ENCODE measurements at places on chromosomes 2 and 18.

- no peak for DNase-seq
Measured at GRCh38 chr2:220583725-220584124, 956.3 kb downstream of the SLC4A3 start.

DNA sequence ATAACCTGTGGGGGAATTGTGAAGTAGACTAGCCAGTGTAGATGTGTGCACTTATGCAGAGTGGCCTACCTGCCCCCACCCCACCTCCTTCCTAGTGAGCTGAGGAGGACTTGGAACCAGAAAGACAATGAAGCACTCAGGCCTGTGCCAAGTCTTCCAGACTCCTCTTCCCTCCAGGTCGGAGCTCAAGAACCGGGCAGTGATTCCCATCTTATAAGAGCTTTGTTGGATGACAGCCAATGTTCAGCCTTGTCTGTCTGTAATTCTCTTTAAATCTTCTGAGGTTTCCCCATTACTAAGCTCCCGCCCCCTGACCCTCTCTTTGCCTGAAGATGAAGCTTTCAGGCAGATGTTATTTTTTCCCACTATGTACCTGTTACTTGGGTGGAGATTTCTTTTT is 121.0 kb downstream of the SMAD2 start:
- DNase-seq = no peak

DNA sequence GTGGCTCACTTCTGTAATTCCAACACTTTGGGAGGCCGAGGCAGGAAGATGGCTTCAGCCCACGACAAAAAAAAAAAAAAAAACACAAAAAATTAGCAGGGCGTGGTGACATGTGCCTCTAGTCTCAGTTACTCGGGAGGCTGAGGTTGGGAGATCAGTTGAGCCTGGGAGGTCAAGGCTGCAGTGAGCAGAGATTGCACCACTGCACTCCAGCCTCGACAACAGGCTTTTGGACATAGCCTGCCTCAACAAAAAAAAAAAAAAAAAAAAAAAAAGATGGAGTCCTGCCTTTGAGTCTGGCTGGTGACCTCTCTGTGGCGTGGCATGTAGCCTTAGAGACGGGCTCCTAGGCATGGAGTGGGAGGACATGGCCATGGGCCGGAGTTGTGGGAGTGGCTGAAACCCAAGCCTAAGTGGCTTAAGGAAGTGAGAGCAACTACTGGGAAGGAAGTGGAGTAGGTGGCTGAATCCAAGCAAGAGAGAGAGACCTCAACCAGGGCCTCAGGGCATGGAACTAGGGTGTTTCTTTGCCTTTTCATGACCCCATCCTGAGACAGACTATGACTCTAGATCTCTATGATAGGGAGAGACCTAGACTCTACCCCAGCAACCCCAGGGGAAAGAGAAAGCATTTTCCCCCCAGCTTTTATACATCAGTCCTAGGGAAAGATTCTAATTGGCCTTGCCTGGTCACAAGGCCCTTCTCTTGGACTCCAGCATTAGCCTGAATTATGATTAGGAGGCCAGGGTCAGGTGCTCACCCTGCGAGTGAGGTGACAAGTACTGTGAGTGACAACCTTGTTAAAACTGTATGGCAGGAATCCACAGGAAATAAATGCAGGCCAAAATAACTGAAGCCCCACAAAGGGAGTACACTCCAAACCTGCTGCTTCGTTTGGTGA is 34.2 kb downstream of the NPAS2 start:
- no peak for DNase-seq

GRCh38 chr2:197873293-197873701 is 68.9 kb downstream of the PLCL1 start:
- DNase-seq = no peak

DNA sequence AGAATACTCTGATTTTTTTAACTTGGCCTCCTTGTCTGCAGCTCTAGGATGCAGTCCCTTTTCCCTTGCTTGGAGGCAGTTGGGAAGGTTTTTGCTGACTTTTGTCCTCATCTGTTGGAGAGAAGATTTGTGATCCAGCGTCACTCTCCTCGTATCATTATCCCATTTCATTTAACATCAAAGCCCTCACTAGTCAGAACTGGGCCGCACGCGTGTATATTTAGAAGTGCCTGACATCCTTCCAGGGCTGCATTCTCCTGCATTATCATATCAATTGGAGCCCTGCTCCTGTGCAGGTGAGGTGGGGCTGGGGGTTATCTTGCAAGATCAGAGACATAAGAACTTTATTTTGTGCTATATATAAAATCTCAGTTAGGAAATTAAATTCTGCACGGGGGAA is 435.1 kb upstream of the HS6ST1 start:
- DNase-seq = no peak

DNA sequence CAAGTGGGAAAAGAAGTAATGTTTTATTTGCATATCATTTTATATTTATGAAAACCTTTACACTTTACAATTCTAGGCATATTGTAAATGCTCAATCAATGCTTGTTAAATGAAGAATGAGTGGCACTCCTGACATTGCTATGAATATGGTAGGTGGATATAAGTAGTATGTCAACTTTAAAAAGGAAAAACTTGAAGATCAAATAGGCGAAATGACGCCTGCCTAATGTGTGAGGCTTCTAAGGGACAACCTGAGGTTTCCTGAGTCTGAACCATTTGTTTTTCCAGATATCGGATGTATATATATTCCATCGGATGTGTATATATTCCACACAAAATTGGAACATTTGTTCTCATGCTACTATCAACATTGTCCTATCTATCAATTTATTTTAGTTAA is 1.4 kb downstream of the STAT4 start:
- no peak for DNase-seq

- no peak for DNase-seq
Measured at GRCh38 chr2:2057125-2057721, 273.9 kb downstream of the MYT1L start.

- no peak for DNase-seq
Measured at GRCh38 chr2:105438104-105438929, 39.5 kb upstream of the FHL2 start.

GRCh38 chr2:232483923-232484627 is 3.6 kb downstream of the ECEL1 start:
- DNase-seq = no peak

DNA sequence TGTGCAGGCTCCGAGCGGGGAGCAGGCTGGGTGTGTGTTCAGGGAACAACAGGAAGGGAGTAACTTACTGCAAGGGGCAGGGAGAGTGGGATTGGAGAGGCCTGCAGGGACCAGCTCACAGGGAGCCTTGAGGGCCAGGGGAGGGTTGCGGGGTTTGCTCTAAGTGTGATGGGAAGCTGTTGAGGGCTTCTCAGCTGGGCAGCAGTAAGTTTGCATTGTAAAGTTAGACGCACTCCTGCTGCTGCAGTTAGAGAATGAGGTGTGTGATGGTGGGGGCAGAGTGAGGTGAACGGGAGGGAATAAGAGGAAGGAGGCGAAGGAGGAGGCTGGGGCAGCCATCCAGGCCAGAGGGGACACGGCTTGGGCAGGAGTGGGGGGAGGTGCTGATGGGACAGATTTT is 53.4 kb downstream of the BOLA3 start:
- no peak for DNase-seq

DNA sequence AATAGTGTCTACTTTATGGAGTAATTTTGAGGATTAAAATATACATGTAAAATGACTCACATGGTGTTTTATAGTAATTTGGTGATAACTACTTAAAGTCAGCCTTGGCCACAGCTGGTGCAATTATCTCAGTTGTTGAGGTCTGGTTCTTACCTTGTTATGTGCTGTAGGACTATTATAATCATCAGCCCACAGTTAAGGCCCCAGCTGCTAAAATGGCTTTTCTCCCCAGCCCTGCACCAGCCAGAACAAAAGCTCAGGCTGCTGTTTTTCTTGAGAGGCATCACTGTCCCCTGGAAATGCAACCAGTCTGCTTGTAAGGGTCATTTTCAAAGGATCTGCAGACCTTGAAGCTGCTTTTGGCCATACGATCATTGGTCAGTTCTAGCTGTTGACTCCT is 283.3 kb upstream of the THUMPD2 start:
- no peak for DNase-seq

- DNase-seq = no peak
Measured at GRCh38 chr2:44170311-44170717, 1.6 kb downstream of the PPM1B start.

DNA sequence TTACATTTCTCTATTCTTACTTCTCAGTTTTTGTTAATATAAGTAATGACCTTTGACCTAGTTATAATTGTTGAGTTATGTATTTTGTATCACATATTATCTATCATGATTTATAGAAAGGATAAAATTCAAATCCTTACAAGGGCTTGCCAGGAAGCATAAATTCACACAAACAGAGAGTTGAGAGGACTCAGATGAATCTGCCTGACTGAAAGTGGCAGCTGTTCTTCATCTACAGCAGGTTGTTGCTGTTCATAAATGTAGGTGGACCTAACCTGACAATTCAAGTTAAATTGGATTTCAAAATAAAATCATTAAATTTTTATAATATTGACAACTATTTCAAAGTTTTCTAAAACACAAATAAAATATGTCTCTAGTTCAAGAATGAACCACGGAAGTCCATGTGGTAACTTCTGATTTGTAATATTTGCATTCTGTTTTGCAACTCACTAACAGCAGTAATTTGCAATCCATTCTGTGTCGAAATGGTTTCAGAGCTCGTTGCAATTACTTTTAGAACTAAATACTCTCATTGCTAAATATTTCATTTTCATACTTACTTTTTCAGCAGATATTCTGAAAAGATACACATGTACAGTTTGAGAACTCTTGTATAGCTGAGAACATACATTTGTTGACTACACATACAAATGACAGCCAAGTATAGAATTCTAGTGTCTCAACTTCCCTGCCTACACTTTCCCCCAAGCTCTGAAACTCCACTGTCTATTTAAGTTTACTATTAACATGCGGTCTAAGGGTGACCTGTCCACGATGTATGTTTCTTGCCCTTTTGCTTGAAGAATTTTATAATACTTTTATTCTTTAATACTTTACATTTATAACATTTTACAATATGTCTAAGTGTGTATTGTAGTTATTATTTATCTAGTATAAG is 25.7 kb downstream of the SCN7A start:
- no peak for DNase-seq

DNA sequence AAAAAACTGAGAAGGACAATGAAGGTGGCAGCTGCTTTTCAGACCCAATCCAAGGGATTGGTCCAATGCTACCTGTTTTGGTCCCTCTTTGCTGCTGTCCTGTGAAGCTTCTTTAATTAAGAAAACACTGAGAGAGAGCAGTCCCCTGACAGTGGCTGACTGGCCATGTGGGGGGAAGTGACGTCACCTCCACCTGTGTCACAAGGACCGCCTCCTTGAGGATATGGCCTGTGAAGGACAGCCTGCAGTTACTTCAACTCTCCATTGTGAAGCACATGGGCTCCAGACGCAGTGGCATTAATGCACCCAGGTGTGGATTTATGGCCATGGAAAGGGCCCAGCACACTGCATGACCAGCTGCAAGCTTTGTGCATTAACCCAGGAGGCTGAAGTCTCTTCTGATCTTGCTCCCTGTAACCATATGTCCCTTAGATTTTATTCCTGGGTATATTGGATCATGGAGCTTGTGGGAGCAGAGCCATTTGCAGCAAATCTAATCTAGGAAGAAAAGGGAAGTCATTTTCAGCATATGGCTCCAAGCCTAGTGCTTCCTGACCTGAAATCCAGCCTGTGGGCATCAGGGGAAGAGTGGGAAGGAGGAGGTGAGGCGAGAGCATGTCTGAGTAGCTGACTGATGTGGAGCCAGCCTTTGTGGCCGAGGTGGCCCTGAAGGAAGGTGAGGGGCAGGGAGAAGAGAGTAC is 32.2 kb downstream of the KIF5C start:
- no peak for DNase-seq

- DNase-seq = no peak
Measured at GRCh38 chr18:63890950-63891304, 3.4 kb downstream of the SERPINB2 start.

Data from stimulated activated CD4-positive, alpha-beta T cell treated with anti-CD3 and anti-CD28 coated beads, Interleukin-1b, Interleukin-23, amount 100 ng/mL, for 1 hour (primary cell).